ENCODE measurements at places on chromosomes 13 and 19. TPM values are rescaled to one million over a fixed set of nuclear protein-coding genes. Genes with fewer than 3 reads are reported as not detected.

The LRRC63 gene
- total RNA-seq: not detected

The ZNF433 gene
- 6.0 TPM for total RNA-seq

- DNase-seq: no peak
These were observed 115.5 kb downstream of the LACC1 start for GRCh38 chr13:43994999-43995859.

DNA sequence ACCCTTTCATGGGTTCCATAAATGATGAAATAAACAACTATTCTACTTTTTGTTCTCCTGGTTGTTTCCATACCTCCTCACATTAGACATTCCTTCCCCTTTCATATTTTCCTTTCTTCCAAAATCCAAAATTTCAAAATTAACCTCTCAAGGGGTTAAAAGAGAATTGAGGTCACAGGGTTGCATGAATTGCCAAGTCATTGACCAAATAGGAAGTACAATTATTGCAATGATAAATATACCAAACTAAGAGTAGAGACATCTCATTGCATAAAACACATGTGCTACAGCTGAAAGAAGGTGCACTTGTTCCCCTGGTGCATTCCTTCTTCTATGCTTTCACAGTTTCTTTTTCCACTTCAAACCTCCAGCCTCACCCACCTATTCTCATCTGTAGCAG, 136.1 kb downstream of the KCTD12 start:
- DNase-seq: no peak

- no peak for DNase-seq
These were observed 8.0 kb downstream of the PTH2 start for GRCh38 chr19:49415102-49415809.

GRCh38 chr19:39890755-39891551, 43.5 kb downstream of the FCGBP start:
- no peak for DNase-seq

DNA sequence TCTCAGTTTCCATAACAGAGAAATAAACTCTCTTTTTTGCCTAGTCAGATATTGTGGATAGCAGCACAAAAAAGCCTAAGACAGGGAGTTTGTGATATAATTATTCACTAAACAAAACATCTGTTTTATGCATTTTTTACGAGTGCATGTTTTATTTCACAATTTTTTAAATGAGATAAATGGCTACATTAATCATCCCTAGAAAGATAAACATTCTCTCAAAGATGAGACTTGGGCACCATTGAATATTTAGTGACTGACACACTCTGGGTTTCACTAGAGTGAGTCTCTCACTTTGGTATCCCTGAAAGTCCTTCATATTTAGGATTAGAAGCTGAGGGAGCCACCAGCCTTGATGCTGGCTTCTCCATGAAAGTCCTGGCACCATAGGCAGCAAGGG, 74.3 kb upstream of the LRCH1 start:
- no peak for DNase-seq

DNA sequence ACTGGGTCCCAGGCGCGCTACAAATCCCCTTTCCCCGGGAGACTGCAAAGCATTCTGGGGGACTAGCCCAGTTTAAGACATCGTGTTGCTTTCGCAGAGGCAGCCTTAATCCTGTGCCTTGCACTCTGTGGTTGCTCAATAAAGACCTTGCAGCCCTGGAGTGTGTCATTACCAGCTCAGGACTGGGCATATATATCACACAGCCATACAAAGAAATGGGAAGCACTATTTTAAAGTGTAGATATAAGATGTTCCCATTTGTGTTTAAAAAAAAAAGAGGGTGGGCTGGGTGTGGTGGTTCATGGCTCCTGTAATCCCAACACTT, 11.1 kb downstream of the NAPA start:
- DNase-seq: no peak

GRCh38 chr19:16377521-16377920, 52.9 kb downstream of the KLF2 start:
- DNase-seq: no peak
